Germinal center (tissue), 1 donor: ENCODE measurements at places on chromosomes 3 and 15.

- no peak for DNase-seq
Observed at GRCh38 chr3:179666436-179667035, 13.7 kb downstream of the USP13 start.

DNA sequence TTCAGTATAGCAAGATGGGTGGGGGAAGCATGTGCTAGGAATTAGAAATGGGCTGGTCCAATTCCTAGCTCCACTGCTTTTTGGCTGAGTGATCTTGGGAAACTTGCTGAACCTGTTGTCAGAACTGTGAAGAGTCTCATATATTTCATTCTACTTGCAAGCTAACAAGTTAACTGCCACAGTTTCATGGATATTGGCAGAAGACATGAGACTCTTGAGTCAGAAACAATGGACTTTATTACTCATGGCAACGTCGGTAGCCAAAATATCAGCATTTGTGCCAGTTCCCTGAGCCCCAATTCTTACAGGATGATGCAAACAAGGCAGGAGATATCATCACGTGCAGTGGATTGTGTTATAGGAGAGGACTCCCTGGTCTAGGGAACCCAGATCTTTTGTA lies 26.6 kb upstream of the PLAAT1 start:
- no peak for DNase-seq

DNA sequence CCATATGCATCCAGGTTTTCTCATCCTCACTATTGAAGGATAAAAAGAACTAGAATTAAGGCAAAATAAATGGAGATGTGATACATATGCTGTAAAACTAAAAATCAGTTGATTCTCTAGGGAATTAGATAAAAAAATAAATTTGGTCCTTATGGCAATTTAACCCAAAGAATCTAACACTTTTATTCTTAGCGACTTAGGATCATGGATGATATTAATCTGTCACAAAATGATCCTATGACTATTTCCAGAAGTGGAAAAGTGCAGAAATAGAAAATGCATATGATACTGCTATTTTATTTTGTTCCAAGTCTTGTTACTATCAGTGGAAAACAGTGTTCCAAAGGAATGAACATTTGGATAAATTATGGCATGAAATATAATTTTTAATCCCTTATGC lies 746.3 kb downstream of the ROBO2 start:
- DNase-seq: no peak

DNA sequence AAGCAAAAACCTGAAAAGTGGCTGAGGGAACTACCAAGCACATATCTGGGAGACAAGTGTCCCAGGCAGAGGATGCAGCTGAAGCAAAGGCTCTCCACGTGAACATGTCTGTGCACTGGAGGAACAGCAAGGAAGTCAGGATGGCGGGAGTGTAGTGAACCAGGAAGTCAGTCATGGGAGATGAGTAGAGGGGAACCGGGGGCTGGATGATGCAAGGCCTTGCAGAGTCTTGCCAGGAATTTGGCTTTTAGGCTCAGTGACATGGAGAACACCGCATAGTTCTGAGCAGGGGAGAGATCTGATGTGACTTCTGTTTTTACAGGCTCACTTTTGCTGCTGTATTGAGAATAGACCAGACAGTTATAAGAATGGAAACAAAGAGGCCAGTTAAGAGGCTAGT lies 19.0 kb downstream of the C2CD4A start:
- DNase-seq: no peak

DNA sequence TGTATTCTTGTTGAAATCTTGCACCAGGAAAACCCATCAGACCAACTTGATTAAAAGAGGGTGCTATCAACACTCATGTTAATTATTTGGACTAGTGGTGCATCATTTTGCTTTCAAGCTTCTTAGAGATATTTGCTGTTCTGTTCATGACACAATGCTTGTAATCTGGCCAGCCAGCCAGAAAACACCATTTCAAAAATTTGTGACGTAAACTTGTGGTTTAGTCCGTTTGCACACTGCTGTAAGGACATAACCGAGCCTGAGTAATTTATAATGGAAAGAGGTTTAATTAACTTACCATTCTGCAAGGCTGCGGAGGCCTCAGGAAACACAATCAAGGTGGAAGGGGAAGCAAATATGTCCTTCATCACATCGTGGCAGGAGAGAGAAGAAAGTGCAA lies 374.3 kb upstream of the TGFBR2 start:
- DNase-seq: no peak

- no peak for DNase-seq
Observed at GRCh38 chr3:32195995-32196540, 42.4 kb upstream of the CMTM8 start.

- no peak for DNase-seq
Observed at GRCh38 chr15:35852818-35853624, 307.1 kb upstream of the DPH6 start.

- DNase-seq: no peak
Observed at GRCh38 chr3:31461426-31461825, 71.3 kb upstream of the STT3B start.

DNA sequence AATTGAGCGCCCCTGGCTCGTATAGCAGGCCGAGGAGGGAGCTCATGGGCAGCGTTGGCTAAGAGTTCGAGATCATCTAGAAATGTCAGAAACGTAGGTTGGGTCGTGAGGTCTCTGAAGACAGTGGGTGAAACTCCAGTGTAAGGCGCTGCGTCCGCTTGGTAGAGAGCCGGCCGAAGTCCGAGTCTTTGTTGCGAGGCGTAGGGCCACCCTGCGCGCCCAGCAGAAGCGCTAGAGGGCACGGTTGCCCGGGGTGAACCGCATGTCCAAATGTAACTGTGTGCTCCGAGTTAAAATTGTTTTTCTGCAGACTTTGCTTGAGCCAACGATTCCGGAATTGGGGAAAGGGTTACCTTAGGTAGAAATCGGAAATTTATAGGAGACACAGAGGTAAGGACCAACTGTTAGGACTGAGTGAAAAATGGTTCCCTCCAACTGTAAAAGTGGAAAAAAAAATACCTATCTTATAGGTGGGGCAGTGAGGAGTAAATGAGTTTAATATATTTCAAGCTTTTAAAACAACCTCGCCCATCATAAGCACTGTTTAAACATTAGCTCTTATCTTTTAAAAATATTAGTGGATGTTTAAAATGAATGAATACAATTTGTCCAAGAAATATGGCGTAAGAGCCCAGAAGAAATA lies 993 bp upstream of the SIAH2 start:
- no peak for DNase-seq

- DNase-seq: no peak
Observed at GRCh38 chr3:41521010-41521655, 321.8 kb downstream of the CTNNB1 start.

- DNase-seq: no peak
Observed at GRCh38 chr3:7615043-7615442, 754.1 kb downstream of the GRM7 start.

GRCh38 chr15:68200016-68200861 lies 4.9 kb downstream of the CALML4 start:
- no peak for DNase-seq

- DNase-seq: no peak
Observed at GRCh38 chr3:105523501-105523900, 156.8 kb downstream of the ALCAM start.

DNA sequence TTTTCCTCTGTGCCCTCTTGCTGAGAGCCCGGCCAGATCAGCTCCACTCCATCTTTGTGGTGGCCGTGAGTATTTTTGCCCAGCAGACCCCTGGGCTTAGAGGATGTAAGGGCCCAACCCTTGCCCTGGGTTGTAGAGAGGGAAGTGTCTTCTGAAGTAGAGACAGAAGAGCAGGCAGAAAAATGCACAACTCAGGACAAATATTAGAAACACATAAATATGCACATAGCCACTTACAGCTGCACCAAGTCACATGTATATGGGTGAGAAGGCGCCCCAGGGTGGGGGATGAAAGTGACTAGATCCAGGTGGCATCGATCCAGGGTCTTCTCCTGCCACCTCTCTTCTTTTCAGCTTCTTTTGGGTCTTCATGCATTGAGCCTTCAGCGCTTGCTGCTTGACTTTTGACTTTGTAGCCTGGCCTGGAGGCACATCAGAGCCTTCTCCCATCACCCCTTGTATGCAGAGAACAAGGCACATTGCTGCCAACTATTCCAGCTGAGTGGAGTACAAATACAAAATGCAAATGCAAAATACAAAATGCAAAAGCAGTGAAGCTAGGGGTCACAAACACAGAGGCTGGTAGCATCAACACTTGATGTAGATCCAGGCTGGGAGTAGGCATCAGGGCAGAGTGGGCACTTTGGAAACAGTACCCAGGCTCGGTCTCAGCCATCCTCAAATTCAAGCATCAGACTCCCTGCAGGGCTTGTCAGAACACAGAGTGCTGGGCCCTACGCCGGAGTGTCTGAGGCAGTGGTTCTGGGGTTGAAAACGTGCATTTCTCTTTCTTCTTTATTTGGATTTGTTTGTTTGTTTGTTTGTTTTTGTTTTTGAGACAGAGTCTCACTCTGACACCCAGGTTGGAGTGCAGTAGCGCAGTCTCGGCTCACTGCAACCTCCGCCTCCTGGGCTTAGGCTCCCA lies 133.0 kb downstream of the ASB7 start:
- DNase-seq: no peak

GRCh38 chr3:171949554-171949953 lies 89.8 kb upstream of the FNDC3B start:
- DNase-seq: no peak

- no peak for DNase-seq
Observed at GRCh38 chr15:31510057-31510456, 183.4 kb downstream of the KLF13 start.

- no peak for DNase-seq
Observed at GRCh38 chr3:195164573-195165264, 106.2 kb downstream of the XXYLT1 start.

DNA sequence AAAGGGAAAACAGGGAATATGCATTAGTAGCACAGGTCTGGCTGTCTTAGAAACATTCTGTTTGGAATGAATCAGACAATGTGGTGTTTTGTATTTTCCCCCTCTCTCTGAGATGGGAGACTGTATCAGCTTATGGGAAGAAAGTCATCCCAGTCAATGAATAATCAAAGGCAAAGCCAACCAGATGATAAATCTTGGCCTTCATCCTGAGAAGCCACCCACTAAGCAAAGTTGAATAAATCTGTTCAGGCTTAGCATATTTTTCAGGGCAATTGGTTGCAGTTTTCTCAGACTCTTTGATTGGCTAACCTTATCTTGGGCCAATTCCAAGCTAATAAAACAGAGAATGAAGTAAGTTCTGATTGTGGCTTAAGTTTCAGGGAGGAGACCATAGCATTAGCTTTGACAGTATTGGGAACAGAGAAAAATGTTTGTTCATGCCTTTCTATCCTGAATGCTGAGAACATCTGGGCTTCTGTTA lies 63.6 kb upstream of the ARL8B start:
- no peak for DNase-seq

DNA sequence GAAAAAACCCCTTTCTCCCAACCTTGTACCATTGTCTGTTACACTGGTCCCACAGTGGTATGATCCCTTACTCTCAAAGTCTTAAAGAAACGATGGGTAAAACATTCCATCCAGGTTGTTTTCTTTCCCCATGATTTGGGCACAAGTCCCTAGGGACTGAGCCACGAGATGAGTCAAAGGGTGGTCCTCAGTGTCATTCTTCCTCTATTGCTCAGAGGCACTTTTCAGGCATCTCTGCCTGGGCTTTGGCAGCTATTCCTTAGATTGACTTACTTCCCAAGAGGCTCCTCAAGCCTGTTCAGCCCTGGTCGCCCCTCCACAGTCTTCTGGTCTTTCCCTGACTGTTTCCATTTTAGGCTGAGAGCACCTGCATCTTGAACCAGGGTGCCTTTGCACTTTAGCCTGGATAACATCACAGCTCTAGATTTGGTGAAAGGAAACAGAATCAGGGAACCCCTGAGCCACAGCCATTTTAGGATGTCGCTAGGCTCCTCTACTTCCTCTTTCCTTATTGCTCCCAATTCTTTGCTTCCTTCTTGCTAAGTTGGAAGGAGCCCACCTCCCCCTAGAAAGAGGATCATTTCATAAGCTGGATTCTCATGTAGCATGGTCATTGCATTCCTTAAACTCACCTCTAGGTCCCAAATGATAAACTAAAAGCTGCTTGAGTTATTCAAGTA lies 131.0 kb upstream of the TPRG1 start:
- DNase-seq: no peak

- no peak for DNase-seq
Observed at GRCh38 chr3:49533031-49533430, 21.2 kb upstream of the BSN start.

DNA sequence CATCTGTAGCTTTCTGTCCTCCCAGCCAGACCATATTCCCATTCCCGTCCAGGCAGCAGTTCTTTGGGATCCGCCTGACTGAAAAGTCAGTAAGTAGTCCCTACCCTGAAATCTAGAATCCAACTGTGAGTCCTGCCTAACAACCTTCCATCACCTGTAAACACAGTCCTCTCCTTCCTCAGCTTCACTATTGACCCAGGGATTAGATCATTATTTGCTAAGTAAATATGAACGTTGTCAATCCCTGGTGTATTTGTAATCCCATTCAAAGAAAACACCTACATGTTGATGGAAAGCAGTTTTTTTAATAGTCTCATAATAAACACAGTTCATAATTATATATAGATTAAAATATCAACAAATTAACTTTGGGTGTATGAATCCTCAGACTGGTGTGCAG lies 732 bp downstream of the SAXO2 start:
- no peak for DNase-seq

DNA sequence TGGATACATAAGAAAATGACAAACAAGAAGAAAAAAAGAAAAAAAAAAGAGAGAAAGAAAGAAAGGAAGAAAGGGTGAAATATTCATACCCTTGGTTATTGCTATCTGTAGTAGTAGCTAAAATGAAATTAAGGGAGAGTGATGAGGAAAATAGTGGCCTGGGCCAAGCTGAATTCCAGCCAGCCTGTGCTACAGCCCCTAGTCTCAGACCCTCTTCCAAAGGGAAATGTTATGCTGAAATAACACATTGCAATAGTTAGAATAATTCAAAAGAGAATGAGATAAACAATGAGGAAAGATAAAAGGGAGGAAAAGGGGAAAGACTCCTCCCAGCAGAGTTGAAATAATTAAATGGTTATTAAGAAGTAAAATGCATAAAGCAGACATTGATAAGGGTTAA lies 268.4 kb upstream of the ROBO1 start:
- no peak for DNase-seq

- DNase-seq: no peak
Observed at GRCh38 chr15:73156431-73157191, 104.3 kb downstream of the NEO1 start.
